ENCODE measurements at places on chromosomes 1 and 21.

- DNase-seq = no peak
Measured at GRCh38 chr1:43547538-43548072, 16.9 kb downstream of the PTPRF start.

GRCh38 chr1:111202707-111203623, 2.5 kb upstream of the DENND2D start:
- no peak for DNase-seq

DNA sequence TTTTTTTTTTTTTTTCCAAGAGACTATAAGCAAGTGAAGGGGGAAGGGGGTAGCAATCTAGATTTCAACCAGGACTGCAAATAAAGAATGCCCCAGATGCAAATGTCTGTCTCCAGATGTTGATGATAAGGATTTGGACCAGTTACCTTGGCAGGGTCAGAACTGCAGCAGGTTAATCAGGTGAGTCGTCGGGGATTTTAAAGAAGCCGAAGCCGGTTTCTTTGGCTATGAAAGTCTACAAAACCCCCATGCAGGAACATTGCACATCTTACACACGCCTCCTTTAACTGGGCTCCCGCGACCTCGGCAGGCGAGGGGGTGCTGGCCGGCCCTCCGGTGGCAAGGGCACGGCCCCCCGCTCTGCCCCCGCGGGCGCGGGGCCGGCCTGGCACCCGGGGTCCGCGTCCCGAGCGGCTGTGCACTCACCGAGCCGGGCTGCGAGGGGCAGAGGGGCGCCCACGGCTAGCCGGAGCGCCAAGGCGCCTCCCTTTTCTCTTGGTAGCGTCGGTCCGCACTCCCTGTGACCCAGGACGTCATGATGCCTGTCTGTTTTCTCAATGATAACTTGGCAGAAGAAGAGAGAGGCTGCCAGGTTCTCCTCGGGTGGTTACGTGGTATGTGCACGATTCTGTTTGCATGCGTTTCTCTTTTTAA, 366.3 kb upstream of the ESRRG start:
- no peak for DNase-seq

GRCh38 chr1:48493041-48493440, 21.0 kb upstream of the SPATA6 start:
- no peak for DNase-seq
